ENCODE measurements at places on chromosomes 6 and 20.

DNA sequence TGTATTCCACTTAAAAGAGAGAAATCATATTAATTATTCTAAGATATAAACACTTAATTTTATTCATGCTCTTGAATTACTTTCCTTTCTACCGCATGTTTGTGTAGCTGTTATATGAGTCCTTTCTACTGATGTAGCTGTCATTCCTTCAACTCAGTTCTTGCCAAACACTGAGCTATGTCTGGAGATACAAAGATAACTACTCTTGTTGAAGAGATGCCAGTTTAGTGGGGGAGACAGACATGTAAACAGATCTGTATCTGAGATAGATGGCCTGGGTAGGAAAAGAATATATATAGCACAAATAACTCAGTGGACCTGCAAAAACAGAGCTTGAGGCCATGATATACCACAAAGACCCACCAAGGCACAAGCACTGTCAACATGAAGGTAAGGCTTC lies 157.3 kb downstream of the BTBD9 start:
- no peak for DNase-seq

GRCh38 chr20:58890518-58891085 lies 38.1 kb downstream of the GNAS start:
- peak; percentile 55 for DNase-seq

DNA sequence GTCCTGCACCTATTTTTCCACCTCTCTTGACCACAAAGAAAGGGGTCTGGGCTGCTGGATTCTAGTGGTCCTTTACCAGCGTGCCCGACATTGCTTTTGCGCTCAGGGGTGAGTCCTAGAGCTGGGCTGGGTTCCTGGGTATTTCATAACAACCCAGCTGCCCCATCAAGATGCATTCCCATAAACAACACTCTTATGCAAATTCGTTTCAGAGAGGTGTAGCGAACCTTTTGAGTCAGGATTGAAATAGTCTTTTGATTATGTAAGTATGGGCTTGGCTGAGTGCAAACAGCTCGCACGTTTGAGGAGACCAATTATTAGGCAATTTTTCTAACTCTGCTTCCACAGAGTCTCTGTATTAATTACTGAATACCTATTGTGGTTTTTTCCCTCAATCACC lies 13.7 kb downstream of the ACOT13 start:
- DNase-seq: no peak

DNA sequence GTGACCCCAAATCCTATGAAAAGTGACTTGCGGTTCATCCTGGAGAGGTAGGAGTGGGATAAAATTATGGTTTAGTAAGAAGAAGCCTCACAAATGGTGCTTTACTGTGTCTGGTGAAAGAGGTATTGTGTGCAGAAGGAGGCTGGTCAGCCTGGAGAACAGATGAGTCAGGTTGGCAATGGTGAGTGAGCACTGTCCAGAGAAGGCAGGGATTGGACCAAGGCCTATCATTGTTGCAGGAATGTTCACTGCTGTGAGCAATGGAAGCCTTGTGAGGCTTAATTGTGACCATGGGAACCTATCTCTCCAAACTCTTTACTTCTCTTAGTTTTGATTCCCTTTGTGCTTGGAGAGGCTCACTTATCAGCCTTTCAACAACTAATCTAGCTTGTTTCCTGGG lies 89.0 kb upstream of the KCNK16 start:
- no peak for DNase-seq

- no peak for DNase-seq
These were observed 276.3 kb upstream of the AGPAT4 start for GRCh38 chr6:161549977-161550655.

- DNase-seq: no peak
These were observed 55.6 kb downstream of the KCNB1 start for GRCh38 chr20:49426873-49427272.

GRCh38 chr6:90131614-90132423 lies 164.8 kb downstream of the BACH2 start:
- DNase-seq: no peak

GRCh38 chr6:138264372-138264880 lies 46.1 kb upstream of the PBOV1 start:
- DNase-seq: no peak

- no peak for DNase-seq
These were observed 183.9 kb upstream of the JARID2 start for GRCh38 chr6:15061908-15062515.

- no peak for DNase-seq
These were observed 6.3 kb downstream of the BMP6 start for GRCh38 chr6:7732228-7732627.

DNA sequence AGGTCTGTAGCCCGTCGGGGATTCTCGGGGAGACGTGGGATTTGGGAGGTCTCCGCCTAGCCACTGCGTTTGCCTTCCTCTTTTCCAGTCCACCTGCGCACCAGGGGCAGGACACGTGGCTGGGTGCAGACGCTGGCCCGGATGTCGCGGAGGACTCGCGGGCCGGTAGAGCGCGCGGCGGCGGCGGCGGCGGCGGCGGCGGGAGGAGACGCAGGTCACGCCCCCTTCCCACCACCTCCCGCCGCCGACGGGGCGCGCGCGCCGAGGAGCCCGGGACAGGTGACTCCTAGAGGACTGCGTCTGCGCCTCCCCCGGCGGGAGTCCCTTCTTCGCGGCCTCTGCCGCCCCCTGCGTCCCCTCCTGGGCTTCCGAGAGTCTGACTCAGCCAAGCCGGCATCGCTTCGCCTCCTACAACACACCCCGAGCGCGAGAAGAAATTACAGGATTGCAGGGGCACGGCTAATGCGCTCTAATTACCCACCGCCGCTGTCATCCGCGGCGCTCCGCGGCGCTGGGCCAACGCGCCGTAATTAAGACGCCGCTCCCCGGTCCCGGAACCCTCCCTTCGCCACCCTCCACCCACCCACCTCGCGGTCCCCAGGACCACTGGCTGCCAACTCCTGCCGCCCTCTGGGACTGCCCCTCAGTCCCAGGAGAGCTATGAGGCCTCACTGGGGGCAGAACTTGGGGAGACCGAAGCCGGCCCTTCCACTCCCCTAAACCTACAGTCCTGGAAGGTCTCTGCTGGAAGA lies 124.5 kb downstream of the MRPL14 start:
- peak; percentile 49 for DNase-seq

DNA sequence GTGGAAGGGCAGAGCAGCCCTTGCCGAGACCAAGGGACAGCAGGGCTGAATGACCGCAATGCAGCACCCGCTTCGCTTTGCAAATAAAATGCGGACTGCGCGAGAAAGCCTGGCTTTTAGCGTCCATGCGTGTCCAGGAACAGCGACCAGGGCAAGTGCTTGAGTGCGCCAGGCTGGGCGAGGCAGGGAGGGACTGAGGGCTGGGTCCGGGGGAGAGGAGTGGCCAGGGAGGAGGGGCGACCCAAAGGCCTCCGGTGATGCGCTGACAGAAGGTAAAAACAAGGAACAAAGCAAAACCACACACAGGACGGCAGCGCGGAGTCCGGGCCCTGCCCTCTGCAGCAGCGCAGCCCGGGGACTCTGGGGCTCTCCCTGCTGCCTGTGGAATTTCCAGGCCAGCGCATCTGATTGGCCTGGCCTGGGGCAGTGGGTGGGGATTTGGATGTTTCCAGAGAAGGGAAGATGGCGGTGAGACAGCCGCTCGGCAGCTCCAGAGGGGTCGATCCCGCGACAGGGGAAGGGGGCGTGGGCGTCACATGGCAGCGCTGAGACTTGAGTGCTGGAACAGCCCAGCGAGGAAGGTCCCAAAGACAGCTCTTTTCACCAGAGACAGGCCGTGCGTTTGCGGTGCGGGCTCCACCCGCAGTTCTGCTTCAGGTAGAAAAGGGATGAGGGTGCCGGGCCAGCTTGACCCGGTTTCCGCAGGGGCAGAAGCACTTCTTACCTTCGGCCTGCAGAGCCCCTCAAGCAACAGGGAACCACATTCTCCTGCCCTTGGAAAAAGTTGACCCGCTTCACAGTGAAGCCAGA lies 51.8 kb downstream of the SSR1 start:
- DNase-seq: no peak

GRCh38 chr6:33711140-33712129 lies at the start of gene UQCC2:
Gene UQCC2, minus strand, starts transcription at chr6:33711700. Its CDS starts 14 bp downstream, at chr6:33711686.
- DNase-seq: peak; percentile 95
